ENCODE measurements at places on chromosomes 7 and 10. TPM values are rescaled to one million over a fixed set of nuclear protein-coding genes. Genes with fewer than 3 reads are reported as not detected.

Gene AP4M1
- 19.7 TPM for total RNA-seq

Gene ELAPOR2
- total RNA-seq = 28.7 TPM

Gene PSD
- total RNA-seq = 3.1 TPM

Gene KAZALD1
- 105 TPM for total RNA-seq

Gene ANXA7
- total RNA-seq = 64.0 TPM

Gene EN2
- not detected for total RNA-seq

Gene NCAPG2
- total RNA-seq = 32.3 TPM

Gene KLF14
- total RNA-seq = not detected

Gene TOMM7
- 124 TPM for total RNA-seq

Gene HTR5A
- not detected for total RNA-seq

Gene POR
- 73.3 TPM for total RNA-seq

Gene TNS3
- total RNA-seq = 37.3 TPM

DNA sequence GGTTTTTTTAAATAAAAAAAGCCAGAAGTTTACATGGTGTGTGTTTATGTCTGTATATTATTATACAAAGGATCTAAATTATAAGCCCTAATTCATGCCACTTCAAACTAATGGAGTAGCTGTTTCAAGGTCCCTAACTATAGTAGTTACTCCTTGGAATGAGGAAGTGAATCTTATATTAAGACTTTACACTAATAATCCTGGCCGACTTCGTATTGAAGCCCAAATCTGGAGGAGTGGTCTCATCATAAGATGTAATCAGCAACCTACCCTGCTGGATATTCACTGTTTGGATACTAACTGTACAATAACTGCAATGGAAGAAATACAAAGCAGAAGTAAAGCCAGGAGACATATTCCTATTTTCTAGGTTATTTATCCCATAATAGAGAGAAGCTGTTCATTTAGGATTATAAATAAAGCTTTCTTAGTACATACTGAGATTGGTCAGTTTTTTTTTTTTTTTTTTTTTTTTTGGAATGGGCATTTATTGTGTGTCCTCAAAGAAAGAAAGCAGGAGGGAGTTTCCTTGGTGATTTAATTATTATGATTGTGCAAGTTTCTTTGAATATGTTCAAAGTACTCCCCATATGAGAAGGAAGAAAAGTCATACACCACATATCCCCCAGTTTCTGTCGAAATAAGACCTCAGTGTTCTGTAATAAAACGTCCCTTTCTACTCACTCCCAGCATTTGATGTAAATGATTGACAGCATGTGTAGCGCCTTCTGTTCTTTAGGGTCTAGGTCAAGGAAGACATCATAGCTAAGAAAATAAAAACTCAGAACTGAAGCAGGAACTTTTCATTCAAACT lies 397.8 kb downstream of the EXOC4 start:
- no peak for DNase-seq

DNA sequence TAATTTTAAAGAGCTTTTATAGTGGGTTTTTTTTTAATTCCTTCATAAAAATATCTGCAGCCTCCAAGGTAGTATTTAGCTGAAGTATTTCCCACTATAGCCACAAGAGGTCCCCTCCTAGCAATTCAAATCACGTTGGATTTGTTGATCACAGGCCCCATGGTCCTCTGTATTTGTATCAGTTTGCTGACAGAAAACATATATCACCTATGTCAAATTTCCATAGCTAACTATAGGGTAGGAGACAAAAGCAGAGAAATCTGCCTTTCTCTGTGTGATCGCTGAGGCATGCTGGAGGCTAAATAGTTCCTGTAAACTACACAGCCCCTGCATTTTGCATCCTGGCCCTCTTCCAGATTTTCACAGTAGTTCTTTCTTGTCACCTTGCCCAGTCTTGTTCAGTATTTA lies 1.7 kb upstream of the CTNNA3 start:
- peak; percentile 77 for DNase-seq

- no peak for DNase-seq
Measured at GRCh38 chr10:115022733-115023132, 70.4 kb upstream of the ATRNL1 start.

DNA sequence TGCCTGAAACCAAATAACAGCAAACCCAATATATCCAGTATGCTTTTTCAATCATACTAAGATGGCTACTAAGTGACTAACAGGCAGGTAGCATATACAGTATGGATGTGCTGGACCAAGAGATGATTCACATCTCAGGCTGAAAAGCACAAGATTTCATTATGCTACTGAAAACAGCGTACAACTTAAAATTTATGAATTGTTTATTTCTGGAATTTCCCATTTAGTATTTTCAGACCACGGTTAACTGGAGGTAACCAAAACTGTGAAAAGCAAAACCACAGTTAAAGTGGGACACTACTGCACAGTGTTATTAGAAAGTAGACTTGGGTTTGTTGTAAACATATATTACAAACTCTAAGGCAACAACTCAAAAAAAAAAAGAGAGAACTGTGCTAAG lies 91.5 kb downstream of the KMT2C start:
- no peak for DNase-seq

- no peak for DNase-seq
Measured at GRCh38 chr7:91717681-91718470, 162.6 kb downstream of the MTERF1 start.

DNA sequence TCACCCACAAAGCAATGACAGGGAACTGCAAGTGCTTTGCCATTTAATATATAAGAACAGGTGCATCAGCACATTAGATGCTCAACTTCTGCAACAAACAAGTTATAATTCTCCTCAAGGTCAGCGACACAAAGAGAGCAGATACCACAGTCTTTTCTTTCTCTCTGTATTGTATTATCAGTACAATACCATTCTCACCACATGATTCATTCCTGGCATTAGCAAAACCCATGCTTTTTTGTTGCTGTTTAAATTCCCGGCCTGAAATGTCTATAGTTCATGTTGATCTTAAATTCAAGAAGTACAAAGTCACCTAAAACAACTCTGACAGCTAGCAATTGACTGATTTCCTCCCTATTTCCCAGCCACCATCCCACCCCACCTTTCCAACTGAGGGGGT lies 111.8 kb upstream of the FEZF1 start:
- DNase-seq = no peak

GRCh38 chr7:51307651-51308210 lies 8.9 kb downstream of the COBL start:
- DNase-seq = peak; percentile 52

DNA sequence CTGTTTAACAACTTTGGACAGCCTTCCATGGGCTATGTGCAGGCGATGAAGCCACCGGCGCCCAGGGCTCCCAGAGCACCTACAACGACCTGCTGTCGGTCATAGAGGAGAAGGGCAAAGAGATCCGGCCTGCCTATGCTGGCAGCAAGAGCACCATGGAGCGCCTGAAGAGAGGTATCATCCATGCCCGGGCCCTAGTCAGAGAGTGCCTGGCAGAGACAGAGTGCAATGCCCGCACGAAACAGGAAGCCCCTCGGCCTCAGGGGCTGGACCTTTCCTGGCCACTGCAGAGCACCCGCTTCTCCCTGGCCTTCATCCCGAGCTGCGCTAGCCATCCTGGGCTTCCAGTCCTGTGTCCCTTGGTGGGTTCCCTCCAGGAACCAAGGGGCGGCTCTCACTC lies 497.0 kb upstream of the PHF14 start:
- no peak for DNase-seq

- DNase-seq = peak; percentile 29
Measured at GRCh38 chr7:47875998-47876744, 72.1 kb downstream of the PKD1L1 start.

DNA sequence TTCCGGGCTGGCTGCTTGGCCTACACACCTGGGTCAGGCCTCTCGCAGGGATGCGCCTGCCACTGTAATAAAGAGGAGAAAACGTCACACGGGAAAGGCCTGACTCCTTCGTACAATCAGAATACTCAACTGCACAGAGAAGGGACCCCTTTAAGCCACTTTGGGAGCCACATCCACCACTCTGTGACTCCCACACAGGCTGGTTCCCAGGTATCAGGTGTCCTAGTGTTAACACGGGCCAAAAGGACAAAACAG lies 5.8 kb upstream of the ZNF736 start:
- DNase-seq = no peak

DNA sequence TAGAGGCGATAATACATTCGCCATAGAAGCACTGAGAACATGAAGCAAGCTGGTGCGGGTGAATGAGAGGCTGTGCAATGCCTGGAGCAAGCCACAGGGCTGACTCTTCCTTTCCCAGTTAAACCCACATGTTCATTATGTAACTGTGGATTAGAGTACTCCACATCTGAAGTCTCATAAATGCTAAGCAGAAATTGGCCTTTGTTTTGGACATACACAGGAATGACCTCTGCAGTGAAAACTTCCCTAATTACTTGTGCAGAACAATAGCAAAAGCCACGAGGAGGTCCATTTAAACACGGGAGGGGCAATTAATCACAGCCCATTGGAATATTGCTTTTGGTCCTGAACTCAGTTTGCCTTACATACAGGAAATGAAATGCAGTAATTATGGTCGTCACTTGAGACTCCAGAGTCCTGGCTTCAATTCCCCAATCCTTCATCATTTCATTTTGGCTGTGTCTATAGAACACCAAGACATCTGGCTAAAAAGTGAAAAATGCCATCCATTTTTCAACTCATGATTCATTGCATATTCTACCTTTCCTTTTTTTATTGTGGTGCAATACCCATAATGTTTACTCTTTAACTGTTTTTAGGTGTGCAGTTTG lies 78.7 kb upstream of the CXCL12 start:
- peak; percentile 2 for DNase-seq

GRCh38 chr10:16904639-16905061 lies 87.4 kb upstream of the RSU1 start:
- DNase-seq = no peak

DNA sequence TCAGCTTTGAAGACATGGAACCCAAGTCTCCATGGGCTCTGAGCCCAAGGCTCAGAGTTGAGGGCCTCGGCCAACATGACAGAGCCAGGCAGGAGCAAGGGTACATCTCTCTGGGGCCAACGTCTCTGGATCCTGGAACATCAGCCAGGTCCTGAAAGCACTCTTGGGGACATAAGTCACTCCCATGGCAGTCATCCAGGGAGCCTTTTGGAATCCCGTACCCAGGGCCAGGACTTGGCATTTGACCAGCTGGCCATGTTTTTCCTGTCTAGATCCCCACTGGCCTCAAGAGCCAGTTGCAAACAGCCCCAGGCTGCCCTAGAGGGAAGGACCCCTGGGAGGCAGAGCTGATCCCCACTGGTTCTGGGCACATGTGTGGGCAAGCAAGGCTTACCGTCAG lies 4.3 kb upstream of the CXCL12 start:
- DNase-seq = no peak

DNA sequence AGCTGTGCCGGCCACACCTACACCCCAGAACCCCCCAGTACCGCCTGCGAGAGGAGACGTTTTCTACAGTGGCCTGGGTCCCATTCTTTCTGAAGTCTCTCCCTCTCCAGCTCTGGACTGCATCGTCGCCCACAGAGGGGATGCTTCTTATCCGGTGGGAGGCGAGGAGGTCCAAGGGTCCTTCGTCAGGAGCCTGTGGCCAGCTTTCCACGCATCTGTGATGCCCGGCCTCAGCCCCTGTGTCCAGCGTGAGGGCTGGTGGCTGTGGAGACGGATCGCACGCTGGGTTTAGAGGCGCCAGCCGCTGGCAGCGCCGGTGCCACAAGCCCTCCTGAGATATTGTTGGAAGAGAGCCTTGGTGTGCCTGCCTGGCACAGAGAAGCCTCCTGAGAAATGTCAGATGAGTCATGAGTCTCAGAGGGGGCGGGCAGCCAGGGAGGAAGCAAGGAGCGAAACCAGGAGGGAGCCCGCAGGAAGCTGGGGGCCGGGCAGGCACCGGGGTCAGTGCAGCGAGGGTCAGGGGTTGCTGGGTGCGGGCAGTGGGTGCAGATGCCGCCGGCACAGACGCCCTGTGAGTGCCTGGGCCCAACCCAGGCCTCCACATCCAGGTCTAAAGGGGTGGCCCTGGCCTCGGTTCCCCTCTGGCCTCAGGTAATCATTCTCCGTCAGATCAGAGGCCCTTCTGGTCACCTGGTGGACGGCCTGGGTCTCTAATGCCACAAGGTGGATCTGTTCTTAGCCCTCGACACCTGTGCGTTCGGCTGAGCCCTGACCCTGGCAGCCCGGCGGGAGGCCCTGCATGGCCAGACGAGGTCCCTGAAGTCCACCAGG lies 86.0 kb upstream of the DIP2C start:
- no peak for DNase-seq

DNA sequence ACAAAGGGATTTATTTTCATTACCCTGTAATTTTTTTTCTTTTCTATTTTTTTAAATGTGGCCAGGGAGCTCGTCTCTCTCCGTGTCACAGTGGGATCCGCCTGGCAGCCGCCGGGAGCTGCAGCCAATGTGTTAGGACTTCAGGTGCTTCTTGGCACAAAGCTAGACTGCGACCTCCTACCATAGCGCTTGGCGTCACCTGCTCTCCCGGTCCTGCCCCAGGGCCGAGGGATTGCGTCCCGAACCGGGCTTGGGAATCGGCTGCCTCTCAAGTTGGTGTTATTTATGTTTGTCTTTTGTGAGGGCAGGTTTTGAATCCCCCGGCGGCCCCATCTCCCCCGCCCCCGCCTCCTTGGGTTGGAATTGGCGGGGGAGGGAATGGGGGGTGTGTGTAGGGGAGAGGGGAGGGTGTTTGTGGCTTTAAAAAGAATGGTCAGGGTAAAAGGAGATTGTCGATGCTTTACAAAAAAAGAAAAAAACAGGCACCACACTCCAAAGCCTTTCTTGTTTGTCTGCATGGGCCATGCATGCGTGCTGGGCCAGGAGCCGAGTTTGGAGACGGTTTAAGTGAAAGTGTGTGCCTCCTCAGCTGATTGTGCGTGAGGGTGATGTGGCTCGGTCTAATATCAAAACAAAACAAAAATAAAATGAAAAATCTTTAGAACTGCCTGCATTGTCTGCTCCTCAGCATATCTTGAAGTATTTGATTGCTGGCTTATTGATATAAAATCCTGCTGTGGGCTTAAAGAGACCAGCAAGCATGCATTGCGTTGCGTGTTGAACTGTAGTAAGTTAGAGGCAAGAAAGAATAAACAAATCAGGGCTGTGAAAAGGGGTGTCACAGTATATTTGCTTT lies 1.2 kb downstream of the PPP1R9A start:
- DNase-seq = peak; percentile 80

GRCh38 chr10:122252805-122253204 lies 18.3 kb upstream of the BTBD16 start:
- no peak for DNase-seq

GRCh38 chr7:142177869-142178268 lies 66.4 kb downstream of the MGAM2 start:
- DNase-seq = no peak

DNA sequence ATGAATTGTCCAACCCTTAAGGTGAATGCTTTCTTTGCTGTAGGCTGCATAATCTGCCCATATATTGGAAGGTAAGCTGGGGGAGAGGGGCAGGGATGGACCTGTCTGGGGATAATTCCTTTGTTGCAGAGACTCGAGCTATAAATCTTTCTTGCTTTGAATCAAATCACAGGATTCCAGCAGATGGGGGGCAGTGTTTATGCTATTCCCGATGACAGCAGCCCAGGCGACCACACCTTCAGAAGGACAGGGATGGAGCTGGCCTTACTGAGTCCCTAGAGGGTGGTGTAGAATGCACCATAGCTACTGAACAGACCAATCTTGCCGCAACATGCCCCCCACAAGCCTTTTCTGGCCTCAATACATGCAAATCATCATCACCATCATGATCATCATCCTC lies 2.5 kb downstream of the PODXL start:
- DNase-seq = no peak

GRCh38 chr10:98892523-98892922 lies 343.1 kb downstream of the HPSE2 start:
- DNase-seq = no peak

- peak; percentile 39 for DNase-seq
Measured at GRCh38 chr7:44152971-44153947, 12.1 kb upstream of the MYL7 start.

- DNase-seq = peak; percentile 50
Measured at GRCh38 chr10:104274762-104275721, 6.1 kb downstream of the GSTO2 start.

- no peak for DNase-seq
Measured at GRCh38 chr7:112052498-112052897, 153.7 kb downstream of the DOCK4 start.

Data from G401 (cell line).